ENCODE measurements at places on chromosomes 2 and 18.
A peak's percentile ranks its signal among the peaks of the same experiment; 100 is the strongest.

GRCh38 chr2:54639609-54640008 lies 83.9 kb upstream of the EML6 start:
- no peak for DNase-seq

DNA sequence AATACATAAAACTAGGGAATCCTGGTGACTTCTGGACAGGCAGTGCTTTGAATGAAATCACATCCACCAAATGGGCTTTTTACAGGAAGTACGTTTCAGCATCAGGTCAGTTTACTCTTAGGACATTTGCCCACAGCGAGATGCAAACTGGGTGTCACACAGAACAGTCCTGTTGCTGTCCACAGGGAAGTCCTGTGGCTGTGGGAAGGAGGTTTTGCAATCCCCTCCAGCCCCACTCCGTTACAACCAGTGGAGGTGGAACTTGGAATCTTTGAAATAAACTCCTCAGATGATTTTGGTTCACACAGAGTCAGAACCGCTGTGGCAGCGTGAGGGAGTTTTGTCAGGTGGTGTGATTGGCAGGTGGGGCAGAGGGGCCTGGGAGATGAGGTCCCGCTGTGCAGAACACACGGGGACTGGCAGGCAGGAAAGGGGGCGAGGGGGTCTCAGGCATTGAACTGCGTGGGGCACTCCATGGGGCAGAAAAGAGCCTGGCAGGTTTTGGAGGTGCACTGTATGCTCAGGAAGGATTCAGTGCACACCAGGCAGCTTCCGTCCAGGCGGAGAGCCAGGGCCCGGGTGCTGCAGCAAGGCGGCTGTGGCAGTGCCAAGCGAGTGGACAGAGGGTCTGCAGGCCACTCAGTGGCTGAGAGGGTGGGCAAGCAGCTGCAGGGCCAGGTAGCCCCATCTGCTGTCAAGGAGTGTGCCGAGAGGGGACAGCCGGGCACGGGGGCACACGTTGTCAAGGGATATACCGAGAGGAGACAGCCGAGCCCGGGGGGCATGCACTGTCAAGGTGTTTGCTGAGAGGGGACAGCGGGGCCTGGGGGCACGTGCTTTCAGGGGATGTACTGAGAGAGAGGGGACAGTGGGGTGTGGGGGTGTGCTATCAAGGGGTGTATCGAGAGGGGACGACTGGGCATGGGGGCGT lies 148.7 kb downstream of the LDLRAD4 start:
- no peak for DNase-seq

DNA sequence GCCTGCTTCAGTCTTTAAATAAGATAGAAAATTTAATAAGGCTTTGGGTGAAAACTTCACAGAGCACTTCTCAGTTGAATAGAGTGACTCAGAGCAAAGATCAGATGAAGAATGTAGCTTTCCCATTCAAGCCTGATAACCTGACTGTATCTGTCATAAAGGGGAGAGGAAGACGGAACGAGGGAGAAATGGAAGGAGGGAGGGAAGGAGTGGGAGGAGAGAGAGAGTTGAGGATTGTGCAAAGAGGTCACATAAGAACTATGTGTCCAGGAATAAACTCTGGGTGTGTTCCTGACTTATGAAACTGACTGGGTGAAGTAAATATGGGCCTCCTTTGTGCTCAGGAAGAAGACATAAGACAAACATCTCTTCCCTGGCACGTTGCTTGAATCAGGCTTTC lies 385.5 kb downstream of the LPIN1 start:
- DNase-seq, result no peak

- DNase-seq, result no peak
Observed at GRCh38 chr2:123840574-123840973, 184.5 kb upstream of the CNTNAP5 start.

DNA sequence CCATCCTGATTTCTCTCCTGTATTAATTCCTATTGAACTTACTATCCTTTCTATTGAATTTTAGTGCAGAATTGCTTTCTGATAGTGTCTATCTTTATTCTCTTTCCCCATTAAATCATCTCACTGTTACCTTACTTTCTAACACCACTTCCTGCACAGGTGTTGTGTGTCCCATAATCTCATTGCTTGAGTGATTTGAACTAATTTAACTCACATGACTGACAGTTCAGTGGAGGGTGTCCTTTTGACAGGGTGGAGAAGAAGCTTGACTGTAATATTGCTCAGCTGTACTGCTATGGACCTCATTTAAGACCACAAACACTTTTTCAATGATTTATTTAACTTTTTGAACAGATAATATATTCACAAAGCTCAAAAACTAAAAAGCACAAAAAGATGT lies 211.8 kb downstream of the NRXN1 start:
- DNase-seq, result no peak

- DNase-seq, result no peak
Observed at GRCh38 chr2:21059885-21060610, 16.2 kb upstream of the APOB start.

DNA sequence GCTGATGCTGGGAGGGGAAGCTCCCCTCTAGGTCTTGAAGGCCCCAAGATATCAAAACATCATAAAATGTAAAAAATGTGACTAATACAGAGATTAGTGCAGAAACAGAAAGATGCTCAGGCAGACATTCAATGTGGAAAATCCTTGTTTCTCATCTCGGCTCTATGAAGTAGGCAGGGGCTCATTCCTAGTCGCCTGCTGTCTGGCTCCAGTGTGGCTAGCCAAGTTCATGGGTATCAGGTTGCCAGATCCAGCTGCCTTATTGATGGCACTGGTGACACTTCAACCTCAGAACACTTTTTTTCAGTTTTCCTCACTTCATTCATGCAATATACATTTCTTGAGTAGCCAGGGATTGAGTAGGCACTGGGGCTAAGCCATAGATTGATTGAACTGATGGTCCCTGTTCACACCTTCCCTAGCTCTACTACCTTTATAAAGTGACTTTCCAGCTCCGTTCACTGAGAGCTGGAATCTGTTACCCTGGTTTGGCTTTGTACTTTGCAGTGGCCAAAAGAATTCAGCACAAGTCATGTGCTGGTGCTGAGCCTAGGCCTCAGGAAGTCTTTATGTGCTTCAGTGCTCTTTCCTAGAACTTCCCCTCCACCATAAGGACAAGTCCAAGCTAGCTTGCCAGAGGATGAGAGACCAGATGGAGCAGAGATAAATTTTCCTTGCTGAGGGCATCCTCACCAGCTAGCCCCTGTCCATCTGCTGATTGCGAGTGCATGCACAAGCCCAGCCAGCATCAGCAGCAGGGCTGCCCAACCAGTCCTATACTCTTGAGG lies 373.6 kb upstream of the ST6GAL2 start:
- no peak for DNase-seq

GRCh38 chr18:43563780-43564179 lies 286.5 kb upstream of the SYT4 start:
- no peak for DNase-seq

GRCh38 chr2:10283106-10284062 lies 19.3 kb upstream of the HPCAL1 start:
- DNase-seq, result peak; percentile 12

GRCh38 chr2:182426082-182426917 lies 536 bp downstream of the PDE1A start:
- no peak for DNase-seq

GRCh38 chr2:230589025-230589424 lies 123.6 kb upstream of the CAB39 start:
- DNase-seq, result no peak

DNA sequence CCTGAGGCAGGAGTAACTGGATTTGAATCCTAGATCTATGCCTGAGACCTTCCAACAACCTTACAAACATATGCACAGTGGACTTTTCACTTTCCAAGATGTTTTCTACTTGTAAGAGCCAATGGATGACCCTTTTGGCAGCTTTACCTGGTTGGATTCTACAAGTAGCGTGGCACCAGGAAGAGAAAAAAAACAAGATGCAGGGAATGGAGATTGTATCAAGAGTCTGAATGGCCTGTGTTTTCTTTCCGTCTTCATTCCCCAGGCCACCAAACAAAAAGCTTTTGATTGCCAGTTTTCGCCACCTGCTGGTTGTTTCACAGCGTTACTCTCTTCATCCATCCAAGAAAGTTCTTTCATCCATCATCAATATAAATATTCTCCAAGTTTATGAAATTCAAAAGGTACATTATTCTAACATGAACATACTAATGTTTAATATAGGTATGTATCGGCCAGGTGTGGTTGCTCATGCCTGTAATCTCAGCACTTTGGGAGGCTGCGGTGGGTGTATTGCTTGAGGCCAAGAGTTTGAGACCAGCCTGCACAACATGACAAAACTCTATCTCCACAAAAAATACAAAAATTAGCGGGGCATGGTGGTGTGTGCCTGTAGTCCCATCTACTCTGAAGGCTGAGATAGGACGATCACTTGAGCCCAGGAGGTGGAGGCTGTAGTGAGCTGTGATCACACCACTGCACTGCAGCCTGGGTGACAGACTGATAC lies 3.5 kb upstream of the BCL2 start:
- DNase-seq, result peak; percentile 52

- no peak for DNase-seq
Observed at GRCh38 chr2:190283783-190284182, 35.8 kb downstream of the HIBCH start.

GRCh38 chr2:48600917-48601316 lies 16.7 kb upstream of the GTF2A1L start:
- DNase-seq, result no peak

- no peak for DNase-seq
Observed at GRCh38 chr2:116450990-116451389, 1363.5 kb upstream of the DDX18 start.

DNA sequence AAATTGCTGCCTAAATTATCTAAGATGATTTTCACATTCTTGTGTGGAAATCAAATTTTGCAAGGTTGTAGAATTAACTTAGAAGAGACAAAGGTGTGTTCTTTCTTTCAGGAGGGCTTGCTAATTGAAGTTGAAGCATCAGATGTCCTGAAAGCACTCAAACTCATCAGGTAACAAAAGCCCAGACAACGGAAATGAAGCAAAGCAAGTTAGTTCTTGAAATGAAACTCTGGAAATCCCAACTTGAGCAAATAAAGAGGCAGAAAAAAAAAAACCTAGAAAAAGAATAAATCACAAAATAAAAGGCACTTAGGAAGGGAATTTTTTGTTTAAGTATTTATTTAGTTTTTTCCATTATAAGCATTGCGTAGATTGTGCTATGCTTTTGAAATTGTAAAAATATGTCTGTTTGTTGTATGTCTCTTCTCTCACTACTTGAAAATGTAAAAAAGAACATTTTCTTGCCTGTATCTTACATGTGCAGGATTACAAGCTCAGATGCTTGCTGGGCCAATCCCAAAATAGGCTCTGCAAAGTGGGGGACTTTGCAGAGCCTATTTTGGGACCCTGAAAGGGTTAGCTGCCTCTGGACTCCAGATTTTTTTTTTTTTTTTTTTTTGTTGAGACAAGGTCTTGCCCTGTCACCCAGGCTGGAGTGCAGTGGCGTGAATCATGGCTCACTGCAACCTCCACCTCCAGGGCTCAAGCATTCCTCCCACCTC lies 46.7 kb downstream of the FAM161A start:
- DNase-seq, result no peak

DNA sequence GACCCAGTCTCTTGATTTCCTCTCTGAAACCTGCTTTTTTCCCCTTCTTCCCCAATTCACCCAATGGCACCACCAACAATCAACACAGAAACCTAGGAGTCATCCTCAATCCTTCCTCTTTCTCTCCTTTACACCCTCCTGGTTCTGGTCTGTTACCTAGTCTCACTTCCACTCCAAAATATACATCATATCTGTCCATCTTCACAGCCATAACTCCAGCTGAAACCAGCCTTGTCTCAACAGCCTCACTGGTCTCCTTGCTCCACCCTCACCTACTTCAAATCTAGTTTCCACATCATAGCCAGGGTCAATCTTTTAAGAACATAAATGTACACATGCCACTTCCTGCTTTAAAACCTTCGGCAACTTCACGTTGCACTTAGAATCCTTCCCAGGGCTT lies 11.8 kb upstream of the TWSG1 start:
- no peak for DNase-seq

- no peak for DNase-seq
Observed at GRCh38 chr2:68203587-68203986, 45.9 kb downstream of the PNO1 start.

- no peak for DNase-seq
Observed at GRCh38 chr2:168034616-168035015, 212.8 kb downstream of the STK39 start.

- DNase-seq, result no peak
Observed at GRCh38 chr2:115083225-115083624, 640.8 kb downstream of the DPP10 start.

- no peak for DNase-seq
Observed at GRCh38 chr2:196145256-196145655, 26.1 kb downstream of the STK17B start.

- DNase-seq, result no peak
Observed at GRCh38 chr2:99698896-99699295, 209.1 kb upstream of the REV1 start.

GRCh38 chr18:46224181-46224775 lies 120.1 kb downstream of the HAUS1 start:
- DNase-seq, result no peak

DNA sequence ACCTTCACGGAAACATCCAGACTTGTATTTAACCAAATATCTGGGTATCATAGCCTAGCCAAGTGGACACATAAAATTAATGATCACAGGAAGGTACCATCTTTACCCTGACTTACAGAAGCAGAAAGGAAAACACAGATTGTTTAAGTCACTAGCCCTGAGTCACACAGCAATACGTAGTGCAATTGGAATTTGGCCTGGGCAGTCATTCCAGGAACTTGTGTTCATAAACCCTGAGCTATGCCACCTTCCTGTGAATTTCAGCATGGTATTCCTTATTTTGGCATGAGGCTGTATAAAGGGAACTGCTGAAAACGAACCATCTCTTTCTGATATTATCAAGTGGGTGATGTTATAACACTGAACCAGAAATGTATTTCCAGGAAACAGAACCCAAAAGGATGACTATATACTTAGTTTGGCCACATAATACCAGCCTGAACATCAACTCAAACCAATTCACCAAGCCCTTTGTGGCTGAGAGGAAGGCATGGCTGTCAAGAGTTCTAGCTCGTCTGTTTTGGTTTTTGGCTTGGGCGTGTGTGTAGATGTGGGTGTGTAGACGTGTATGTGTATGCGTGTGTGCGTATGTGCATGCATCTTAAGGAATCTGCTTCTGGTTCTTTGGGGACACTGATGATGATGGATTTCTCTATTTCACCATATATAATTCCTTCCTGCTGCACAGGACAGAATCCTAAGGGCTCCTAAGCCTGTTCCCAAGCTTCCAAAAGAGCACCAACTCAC lies 533.4 kb upstream of the ID2 start:
- DNase-seq, result no peak

DNA sequence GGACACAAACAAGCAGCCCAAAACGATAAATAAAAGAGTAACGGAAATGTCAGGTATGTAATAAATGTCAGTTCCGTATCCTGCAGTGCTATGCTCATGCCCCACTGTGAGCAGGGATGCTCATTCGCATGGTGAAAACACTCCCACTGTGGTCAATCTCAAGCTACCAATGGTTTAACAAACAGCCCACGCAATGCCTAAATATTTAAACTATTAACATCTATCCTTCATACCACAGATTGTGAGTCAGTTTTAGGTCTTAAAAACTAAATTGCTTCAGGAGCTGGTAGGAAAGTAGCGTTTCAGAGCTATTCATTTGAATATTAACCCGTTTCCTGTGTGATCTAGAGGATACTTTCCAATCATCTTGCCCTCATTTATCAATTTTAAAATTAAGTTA lies 207.4 kb downstream of the TCF4 start:
- DNase-seq, result no peak

Measured in C1 segment of cervical spinal cord (tissue), 14 donors.